Astrocyte (in vitro differentiated cells and primary cell): ENCODE measurements at places on chromosomes 1 and 21.

DNA sequence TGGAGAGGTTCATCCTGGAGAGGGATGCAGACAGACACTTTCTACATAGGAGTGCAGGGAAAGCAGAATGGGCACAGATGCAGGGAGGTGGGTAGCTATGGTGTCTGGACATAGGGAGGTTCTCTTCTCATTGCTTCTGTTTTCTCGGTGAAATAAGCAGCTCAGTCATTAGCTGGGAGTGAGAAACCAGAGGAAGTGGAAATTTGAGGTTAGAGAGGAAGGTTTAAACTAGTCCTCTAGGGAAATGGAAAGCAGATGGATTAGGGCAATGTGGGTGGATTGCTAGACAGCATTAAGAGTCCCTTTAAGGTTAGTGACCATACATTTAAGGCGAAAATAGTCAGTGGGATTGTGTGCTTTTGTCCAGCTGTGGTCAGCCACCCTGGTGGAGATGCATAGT, 39.6 kb downstream of the MPZL1 start:
- DNase-seq: no peak

DNA sequence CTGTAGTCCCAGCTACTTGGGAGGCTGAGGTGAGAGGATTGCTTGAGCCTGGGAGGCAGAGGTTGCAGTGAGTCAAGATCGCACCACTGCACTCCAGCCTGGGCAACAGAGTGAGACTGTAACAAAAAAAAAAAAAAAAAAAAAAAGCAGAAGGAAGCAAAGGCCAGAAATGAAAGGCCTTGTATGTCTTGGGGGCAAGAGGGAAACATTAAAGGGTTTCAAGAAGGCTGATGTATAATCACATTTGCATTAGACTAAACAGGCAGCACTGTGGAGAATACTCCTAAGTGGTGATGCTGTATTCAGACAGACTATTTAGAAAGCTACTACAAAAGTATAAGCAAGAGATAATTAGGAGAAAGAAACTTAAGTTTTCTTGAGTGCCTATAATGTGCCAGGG, 10.4 kb downstream of the ANP32E start:
- no peak for DNase-seq

GRCh38 chr1:96634883-96635282, 86.7 kb upstream of the PTBP2 start:
- DNase-seq: peak; percentile 12

- peak; percentile 82 for DNase-seq
Measured at GRCh38 chr1:47532921-47533792, 95.3 kb downstream of the FOXD2 start.

- DNase-seq: no peak
Measured at GRCh38 chr1:234918961-234919761, 209.5 kb downstream of the TOMM20 start.

DNA sequence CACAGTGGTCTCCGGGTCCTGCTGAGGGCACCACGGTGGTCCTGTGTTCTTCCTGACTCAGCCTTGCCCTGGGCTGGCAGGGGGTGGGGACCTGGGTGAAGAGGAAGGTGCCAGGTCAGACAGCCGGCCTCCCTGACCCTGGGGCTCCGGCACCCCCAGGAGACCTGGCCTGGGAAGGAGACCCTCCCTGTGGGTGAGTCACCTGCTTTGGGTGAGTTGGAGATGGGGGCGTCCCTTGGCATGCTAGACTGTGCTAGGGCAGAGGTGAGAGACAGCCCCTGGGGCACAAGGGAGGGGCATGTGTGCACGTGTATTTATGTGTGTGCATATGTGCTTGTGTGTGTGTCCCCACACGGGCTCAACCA, 23.4 kb downstream of the SPSB1 start:
- no peak for DNase-seq

DNA sequence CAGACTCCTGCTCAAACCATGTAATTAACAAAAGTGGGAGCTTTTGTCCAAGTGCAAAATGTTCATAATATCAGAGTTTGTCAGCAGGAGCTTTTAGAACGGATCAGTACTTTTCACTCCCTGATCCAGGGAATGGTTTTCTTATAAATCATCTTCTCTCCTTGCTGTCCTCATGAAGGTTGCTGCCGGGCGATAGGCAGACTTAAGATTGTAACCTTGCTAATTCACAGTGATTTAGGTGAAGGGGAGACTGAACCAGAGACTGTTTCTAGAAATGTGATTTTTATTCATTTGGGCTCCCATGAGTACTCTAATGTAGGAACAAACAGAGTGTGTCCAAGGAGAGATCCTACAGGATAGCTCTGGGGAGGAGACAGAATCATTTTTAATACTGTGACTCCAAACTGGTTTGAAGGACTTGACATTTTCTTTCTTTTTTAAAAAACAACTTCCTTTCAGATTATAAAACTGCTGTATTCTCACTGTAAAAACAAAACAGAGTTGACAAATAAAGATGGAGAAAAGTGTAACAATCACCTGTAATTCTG, 23.7 kb downstream of the ELAVL4 start:
- DNase-seq: no peak

GRCh38 chr21:17451364-17451891, 61.4 kb upstream of the CXADR start:
- DNase-seq: peak; percentile 82

DNA sequence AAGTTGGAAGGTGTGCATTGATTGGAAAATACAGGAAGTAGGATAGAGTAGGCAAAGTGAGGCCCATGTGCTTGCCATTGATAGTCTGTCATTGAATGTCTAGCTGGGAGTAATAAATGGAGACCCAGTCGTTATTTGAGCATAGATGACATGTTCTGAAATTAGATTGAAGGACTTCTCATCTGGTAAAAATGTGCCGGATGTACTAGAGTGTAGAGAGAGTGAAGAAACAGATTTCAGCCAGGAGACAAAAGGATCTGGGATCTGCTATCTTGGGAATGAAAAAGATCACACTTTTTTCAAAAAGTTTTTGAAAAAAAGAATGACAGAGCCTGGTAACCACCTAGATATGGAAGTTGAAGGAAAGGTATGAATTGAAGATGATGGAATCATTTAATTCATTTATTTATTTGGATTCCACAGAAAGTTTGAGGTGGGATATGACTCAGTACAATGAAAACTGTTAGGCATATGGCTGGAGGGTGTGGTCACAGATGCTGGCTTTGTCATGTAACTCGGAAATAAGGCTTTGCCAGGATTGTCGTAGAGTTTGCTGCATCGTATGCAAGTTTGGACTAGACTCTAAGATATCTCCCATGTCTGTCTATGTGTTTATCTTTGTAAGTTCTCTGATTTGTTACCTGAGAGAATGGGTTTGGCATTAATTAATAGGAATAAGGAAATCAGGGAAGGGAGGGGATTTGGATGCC, 137.1 kb downstream of the PBX1 start:
- peak; percentile 57 for DNase-seq

DNA sequence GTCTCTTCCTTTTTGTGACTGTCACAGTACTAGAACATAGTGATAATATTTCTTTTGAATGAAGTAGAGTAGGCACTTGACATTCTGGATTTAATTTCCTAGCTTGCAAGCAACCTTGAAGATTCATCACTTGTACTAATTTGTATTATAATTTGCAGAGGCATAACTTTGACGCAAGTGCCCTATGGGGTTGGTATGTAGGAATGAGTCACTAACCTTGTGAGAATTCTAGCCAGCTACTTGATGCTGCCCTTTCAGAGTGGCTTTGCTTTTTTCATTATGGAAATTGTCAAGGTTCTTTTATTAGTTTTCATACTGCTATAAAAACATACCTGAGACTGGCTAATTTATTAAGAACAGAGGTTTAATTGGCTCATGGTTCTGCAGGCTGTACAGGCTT, 13.7 kb upstream of the DPH5 start:
- DNase-seq: peak; percentile 50

DNA sequence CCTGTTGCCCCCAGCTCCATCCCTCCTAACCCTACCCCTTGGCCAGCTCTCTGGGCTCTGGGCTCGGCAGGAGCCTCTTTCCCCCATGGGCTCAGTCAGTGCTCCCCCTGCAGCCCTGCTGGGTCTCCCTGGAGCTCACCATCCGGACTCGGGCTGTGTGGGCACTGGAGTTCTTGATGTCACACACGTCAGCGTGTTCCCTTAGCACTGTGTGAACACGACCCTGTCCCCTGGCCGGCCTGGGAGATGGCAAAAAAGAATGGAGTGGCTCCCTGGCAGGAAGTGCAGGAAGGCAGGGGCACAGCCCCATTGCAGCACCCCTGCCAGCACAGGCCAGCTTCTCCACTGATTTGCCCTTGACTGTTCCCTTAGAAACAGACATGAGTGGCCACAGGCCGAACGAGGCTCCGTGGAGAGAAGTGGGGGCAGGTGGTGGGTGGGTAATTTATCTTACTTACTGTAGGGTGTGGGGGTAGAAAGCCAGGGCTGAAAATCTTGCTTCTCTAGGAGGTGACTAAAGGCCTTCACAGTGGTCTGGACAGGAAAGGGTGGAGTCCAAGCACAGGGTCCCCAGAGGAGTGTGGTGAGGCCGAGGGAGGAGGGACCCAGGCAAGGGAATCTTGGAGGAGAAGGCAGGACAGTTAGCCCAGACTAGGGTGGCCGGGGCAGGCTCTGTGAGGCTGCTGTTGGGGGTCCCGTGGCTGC, 381.7 kb upstream of the VAMP3 start:
- peak; percentile 70 for DNase-seq

- DNase-seq: no peak
Measured at GRCh38 chr1:60952612-60953111, 129.7 kb upstream of the NFIA start.

DNA sequence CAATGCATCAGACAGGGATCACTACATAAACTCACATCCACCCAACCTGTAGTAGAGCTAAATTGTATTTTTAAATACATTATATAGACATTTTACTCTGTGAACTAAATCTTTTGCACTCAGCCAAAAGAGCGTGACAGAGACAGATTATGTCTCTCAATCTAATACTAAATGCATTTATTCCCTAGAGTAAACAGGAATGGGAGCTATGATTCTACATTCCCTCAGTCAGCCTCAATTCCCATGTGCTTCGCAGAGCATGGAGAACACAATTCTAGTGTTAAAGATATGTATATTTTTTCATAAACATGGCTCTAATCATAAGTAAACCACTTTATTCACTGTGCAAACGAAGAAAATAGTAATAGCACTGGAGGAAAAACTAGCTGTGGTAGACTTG, 16.5 kb downstream of the PIGK start:
- no peak for DNase-seq

DNA sequence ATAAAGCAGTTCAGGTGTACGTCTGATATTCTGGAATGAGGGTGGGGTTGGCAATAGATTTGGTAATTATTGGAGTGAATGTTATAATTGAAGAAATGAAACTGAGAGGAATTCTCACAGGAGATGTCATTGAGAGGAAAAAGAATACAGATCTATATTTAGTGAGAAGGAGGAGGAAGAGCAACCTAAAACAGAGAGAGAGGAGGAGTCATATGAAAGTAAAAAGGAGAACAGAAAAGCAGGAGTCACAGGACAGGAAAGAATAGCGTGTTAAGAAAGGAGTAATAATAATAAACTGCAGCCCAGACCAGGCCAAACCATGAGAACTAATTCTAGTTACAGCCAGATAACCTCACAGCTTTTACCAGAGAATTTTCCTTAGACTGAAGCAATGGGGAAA, 62.7 kb upstream of the MROH9 start:
- no peak for DNase-seq

DNA sequence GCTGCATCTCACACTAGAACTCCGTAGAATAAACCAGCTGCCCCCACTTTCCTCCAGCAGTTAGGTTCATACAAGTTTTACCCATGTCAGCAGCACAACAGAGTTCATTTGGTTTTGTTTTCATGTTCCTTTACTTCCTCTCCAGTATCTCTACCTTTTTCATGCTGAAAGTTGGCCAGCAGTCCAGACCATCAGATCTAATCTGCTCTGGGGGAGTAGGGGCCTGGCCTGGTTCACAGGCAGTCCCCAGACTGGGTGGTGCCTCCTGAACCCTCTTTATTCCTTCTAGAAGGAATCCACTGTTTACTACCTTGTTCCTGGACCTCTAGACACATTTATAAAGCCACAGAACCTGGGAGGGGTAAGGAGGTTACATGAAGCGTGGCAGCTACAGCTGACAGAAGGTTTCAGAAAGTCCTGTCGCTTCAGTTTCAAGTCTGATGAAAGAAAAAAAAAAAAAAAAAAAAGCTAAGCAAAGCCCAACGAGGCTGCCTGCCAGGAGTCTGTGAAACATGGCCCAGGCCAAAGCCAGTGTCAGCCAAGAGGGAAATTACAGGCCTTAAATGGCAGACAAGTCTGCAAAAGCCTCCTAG, 184.6 kb upstream of the JUN start:
- peak; percentile 32 for DNase-seq

- no peak for DNase-seq
Measured at GRCh38 chr1:11767922-11768704, 6.1 kb downstream of the C1orf167 start.

DNA sequence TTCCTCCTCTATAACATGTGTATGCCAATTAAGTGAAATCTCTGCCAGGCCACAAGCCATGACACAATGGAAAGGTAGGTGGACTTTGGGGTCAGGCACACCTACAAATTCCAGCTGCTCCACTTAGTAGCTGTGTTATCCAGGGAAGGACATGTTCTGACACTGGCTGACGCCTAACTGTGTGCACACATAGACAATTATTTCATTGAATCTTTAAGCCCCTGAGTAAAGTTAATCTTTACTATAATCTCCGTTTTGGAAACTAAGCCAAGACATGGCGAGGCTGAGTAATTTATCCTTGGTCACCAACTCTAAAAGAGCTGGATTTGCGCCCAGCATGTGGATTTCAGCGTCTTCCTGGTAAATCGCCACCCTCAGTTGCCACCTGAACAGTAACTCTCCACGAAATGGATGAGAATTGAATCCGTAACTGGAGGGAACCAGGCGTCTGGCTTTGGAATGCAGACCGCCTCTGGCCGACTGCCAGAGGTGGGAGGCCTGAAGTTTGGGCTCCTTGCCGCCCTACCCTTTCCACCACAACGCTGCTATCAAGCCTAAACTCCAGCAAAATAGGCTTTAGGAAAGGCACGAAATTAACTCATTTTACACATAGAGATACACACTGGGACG, 888 bp upstream of the SNRPE start:
- DNase-seq: peak; percentile 60

- DNase-seq: no peak
Measured at GRCh38 chr1:167373986-167374385, 144.3 kb downstream of the CD247 start.
